ENCODE measurements at places on chromosomes 1 and 21. TPM values are rescaled to one million over a fixed set of nuclear protein-coding genes. Genes with fewer than 3 reads are reported as not detected.

Gene VTCN1
- total RNA-seq, result not detected

Gene INTS7
- total RNA-seq, result 23.5 TPM

Gene A3GALT2
- not detected for total RNA-seq

Gene WDR64
- total RNA-seq, result not detected

Gene KIF21B
- total RNA-seq, result 3.8 TPM

Gene AGO3
- 8.9 TPM for total RNA-seq

Gene GPR3
- 1.7 TPM for total RNA-seq

Gene FBXO42
- 8.6 TPM for total RNA-seq

Gene SYT11
- 1.3 TPM for total RNA-seq

Gene KRTAP13-2
- not detected for total RNA-seq

Gene NEGR1
- total RNA-seq, result not detected

Gene LMX1A
- not detected for total RNA-seq

Gene PRR9
- total RNA-seq, result not detected

Gene TNFRSF8
- 0.09 TPM for total RNA-seq

Gene TOMM20
- total RNA-seq, result 113 TPM

Gene SPATA17
- total RNA-seq, result 3.0 TPM

Data from A549 treated with CpdA at 1 μM for 4 hours (cell line).